ENCODE measurements at places on chromosomes 3 and 15. TPM values are rescaled to one million over a fixed set of nuclear protein-coding genes. Genes with fewer than 3 reads are reported as not detected.

The DTWD1 gene
- total RNA-seq: 35.7 TPM

DNA sequence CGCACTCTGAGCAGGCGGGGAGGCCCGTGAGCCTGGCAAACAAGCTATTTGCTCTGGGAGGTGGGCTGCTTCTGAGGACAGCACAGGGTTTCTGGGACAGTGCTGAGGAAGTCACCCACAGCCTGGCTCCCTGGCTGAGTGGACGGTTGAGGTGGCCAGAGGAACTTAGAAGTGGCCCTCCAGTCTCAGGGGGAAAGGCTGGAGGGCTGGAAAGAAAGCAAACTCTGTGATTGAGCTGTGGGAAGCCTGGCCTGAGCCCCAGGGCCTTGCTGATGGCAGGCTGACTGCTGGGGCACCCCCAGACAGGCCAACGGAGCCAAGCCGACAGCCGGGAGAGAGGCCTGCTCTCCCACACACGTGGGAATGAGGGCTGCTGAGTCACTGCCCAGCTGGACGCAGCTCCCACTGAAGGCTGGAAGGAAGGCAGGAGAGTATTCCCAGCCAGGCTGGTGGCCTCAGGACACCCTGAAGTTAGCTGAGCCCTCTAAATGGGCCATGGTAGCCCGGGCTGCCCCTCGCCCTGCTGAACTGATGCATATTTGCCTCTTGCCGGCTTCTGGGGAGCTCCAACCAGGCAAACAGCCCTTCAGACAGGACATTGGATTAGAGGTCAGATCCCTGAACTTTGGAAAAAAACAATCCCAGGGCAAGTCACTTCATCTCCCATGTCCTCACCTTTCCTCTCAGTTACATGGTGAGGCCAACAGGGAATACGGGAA, 98.0 kb upstream of the TLE3 start:
- no peak for DNase-seq

DNA sequence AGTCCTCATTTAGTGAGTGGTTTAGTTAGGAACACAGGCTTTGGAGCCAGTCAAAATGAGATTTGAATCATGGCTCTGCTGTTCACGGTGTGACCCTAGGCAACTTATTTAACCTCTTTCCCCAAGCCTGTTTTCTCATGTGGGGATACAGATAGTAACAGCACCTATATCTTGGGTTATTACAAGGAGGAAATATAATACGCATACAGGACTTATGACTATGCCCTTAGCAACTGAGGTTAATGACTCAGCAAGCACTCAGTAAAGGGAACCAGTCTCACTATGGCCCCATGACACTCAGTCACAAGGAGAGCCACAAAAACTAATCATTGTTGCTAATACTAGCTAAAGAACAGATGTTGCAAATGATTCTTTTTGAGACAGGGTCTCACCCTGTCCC, 45.9 kb downstream of the SUMF1 start:
- DNase-seq: no peak

- no peak for DNase-seq
Observed at GRCh38 chr15:67859331-67859946, 19.6 kb upstream of the RNU6-1 start.

GRCh38 chr3:14566812-14567211, 26.7 kb upstream of the GRIP2 start:
- DNase-seq: no peak

GRCh38 chr3:88058306-88058580, 562 bp downstream of the CGGBP1 start:
- DNase-seq: no peak

GRCh38 chr15:75551091-75551490, 28.0 kb downstream of the PTPN9 start:
- DNase-seq: no peak

DNA sequence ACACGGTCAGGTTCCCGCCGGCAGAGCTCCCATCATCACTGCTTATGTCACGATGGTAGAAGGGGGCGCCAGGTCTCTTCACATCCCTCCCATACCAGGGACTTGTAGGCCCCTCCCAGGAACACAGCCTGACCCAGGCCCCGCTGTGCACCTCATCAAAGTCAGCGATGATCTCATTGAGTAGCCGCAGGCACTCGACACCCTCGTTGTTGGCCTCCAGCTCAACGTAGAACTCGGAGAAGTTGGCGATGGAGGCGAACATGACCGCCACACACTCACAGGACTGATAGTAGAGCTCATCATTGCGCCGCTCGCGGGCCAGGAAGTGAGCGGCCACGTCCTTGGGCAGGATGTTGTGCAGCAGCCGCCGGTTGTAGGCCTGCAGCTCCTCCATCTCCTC, 89.2 kb downstream of the SEC22A start:
- no peak for DNase-seq

The CACNA2D3 gene
- not detected for total RNA-seq

GRCh38 chr15:41783296-41783695, 9.0 kb downstream of the MAPKBP1 start:
- DNase-seq: no peak

The TM4SF18 gene
- 0.36 TPM for total RNA-seq

The ATG3 gene
- 30.8 TPM for total RNA-seq

- no peak for DNase-seq
Observed at GRCh38 chr3:195461594-195462307, 18.9 kb upstream of the ACAP2 start.

- no peak for DNase-seq
Observed at GRCh38 chr15:69496001-69496400, 43.4 kb downstream of the RPLP1 start.

DNA sequence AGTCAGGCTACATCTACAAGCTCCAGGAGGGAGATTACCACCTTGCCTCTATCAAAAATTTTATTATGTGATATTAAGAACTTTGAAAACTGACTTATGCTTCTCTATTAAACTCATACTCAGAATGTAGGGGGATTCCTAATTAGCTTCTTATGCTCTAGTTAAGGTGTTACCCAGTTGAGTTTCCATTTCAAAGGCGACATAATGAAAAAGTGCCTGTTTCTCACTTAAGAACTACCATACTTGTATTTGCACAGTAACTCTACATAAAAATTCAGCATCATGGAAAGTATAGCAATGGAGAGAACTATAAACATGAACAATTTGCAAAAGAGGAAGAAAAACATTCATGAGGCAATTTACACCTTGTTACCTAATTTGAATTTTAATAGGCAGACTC, 739.1 kb downstream of the ZPLD1 start:
- no peak for DNase-seq
